ENCODE measurements at places on chromosomes 16 and 17.

GRCh38 chr16:80991792-80992430 lies 14.8 kb downstream of the CMC2 start:
- DNase-seq = no peak

DNA sequence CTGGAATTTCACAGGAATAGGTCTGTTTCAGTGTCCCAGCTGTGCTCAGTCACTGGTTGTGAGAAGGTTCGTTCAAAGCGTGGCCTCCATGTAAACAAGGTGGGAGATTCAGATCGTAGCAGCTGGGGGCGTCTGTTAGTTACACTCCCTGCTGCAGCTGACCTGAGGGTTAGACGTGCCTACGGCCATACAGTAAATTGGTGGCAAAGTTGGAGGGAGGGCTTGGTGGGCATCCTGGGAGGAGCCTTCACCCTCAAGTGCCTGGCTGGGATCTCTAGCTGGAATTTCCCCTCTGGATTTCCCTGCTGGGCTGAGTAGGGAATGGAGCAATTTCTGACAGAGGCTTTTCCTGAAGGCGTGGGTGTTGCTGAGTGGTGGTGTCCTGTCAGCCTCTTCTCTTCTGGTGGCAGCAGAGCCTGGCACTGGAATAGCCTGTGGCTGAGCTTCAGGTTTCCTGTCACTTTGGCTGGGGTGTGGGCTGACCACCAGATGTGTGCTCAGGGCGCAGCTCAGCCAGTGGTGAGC lies 6.4 kb downstream of the FCSK start:
- no peak for DNase-seq

GRCh38 chr16:50473356-50473945 lies 74.7 kb upstream of the NKD1 start:
- DNase-seq = peak; percentile 54

DNA sequence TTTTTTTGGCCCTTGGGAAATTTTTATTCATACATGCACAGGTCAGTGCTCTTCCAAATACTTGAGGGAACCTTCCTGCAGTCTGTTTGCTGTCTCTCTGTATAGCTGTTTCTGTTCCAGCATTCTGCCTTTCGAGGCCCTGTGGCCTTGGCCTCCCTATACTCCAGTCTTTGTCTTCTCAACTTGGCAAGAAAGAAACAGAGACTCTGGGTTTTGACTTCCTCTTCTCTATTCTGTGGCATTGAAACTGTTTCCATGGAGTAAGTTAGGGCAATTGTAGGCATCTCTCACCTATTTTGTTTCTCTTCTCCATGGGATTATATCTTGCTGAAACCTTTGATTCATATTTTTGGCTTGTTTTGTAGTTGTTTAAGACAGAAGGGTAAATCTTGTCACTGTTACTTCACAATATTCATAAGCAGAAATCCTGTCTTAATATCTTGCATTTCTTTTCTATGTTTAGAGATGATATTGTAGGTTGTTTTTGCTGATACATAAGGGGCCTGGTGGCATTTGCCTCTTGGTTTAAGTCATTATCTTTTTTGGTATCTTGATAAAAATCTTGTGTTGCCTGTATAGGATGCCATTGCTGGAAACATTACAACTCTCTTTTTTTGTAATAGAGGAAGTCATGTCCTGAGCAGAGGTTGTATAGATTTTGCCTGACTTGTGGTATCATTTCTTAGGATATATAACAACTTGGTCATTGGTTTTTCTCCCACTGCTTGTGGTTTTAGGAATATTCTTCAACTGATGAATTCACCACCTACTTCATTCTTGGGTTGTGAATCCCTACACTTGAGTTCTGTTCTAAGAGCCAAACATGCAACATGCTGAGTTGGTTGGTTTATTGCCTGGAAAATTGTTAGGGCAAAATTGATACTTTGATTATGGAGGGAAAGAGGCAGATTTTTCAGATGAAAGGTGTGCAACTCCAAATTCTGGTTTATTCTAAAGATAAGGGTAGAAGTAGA lies 168.6 kb downstream of the FTO start:
- no peak for DNase-seq

DNA sequence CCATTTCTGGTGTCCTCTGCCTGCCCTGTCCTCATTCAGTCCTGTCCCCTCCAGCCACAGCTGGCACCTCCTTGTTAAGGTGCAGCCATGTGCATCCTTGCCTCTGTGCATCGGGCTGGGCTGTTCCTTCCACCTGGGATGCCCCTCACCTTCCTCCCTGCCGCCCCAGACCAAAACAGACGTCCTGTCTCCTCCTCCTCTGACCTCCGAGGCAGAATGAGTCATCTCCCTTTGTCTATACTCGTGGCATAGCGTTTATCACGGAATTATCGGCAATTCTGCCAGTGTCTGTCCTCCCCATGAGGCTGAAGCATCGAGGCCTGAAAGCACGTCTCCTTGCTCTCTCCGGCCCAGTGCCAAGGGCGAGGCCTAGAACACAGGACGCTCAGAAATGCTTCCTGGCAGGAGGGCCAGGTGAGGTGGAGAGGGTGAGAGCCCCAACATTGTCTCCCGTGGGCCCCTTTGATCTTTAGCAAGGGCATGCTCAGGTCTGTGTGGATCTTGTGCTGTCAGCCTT lies 4.6 kb downstream of the RAI1 start:
- peak; percentile 14 for DNase-seq

DNA sequence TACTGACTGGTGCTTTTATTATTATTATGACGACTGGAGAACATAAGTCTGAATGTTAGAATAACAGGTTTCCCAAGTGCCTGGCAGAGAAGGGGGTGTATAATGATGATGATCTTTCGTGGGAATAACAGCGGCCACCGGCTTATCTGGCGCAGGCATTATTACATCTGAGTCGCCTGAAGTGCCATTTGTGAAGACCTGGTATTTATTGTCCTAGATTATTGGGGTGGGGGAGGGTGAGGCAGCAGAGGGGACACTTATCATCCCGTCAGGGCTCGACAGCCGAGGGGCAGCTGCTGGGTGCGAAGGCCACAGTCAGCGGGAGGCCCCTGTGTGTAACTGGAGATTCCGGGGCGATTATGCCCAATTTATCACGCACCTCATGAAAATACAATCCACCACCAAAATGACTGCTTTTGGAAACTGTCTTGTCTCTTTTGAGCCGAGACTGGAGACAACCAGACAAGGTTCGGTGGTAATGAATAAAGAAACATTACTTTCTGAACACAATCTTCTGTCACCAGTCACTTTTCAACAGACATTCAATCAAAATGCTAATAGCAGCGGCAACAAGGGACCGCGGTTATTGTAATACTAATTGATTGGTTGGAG lies 199.3 kb downstream of the CCDC182 start:
- DNase-seq = no peak

DNA sequence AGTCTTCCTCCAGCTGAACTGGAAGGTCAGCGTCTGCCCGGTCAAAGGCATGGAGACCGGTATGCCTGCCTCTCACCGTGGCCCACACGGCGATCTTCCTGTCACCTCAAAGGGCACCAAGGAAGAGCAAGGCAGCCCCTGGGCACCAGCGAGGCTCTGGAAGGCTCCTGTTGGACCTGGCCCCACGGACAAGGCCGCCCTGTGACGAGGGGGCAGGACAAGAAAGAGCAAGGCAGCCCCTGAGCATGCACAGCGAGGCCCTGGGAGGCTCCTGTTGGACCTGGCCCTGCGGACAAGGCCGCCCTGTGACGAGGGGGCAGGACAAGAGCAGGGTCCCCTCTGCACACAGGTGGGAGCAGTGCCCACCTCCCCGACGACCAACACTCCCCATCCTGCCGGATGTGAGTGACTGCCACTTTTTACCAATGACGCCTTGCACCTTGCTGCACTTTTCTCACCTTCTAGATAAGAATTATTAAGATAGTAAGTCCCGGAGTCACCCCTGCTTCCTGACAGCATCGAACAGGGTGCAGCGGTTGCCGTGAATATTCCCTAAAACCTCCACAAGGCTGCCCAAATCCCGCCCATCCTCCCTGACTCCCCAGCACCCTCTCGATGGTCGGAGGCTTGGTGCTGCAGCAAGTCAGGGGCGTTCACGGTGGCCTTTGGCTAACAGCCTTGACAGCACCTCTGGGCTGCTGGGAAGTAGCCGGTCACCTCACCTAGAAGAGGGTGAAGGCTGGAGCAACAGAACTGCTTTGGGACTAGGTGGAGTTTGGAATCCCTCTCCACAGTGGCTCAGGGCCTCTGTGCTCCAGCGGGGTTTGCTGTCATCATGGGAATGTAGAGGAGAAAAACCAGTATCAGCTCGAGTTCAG lies 5.6 kb upstream of the WDR45B start:
- DNase-seq = no peak

DNA sequence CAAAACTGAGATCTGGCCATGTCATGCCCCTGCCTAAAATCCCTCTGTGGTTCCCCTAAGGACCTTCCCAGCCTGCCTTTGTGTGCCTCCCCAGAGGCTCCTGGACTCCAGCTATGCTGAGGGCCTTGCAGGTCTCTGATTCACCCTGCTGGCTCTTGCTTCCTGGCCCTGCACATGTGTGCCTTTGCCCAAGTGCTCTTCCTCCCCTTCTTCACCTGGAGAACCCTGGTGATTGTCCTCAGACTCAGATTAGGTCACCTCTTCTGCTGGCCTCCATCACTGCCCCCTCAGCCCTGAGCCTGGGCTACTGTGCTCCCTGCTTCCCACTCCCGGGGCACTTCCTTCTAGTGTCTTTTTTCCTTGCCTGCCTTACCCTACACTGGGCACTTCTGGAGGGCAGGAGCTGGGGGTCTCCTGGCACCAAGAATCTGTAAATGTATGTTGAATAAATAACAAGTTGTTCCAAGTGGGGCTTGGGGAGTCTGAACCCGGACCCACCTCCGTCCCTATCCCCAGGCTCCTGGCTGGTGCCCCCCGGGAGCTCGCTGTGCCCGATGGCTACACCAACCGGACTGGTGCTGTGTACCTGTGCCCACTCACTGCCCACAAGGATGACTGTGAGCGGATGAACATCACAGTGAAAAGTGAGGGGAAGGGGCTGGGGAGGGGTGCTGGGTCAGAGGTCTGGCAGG lies 7.8 kb downstream of the ITGA3 start:
- DNase-seq = no peak

DNA sequence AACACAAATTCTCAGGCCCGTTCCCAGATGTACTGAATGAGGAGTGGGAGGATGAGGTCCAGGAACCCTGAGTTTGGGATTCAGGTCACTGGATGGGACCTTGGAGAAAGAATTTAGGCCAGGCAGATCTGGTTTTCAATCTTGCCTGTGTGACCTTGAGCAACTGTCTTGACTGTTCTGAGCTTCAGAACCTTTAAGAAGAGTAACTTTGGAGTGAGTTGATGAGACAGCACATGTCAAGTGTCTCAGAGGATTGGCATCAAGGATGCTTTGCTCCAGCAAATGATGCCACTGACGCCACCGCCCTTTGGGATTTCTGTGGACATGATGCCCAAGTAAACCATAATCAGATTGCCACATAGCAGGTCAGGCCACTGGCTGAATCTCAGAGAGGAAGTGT lies 56.2 kb upstream of the DNAJA2 start:
- no peak for DNase-seq

GRCh38 chr17:3956983-3957382 lies 7.3 kb downstream of the ATP2A3 start:
- DNase-seq = no peak

GRCh38 chr16:84398701-84399100 lies 30.4 kb downstream of the ATP2C2 start:
- no peak for DNase-seq

- no peak for DNase-seq
Observed at GRCh38 chr17:47275245-47275984, 21.8 kb downstream of the ITGB3 start.

- no peak for DNase-seq
Observed at GRCh38 chr16:8847623-8848022, 21.2 kb downstream of the CARHSP1 start.

- DNase-seq = no peak
Observed at GRCh38 chr16:64098451-64098850, 1023.4 kb downstream of the CDH11 start.

DNA sequence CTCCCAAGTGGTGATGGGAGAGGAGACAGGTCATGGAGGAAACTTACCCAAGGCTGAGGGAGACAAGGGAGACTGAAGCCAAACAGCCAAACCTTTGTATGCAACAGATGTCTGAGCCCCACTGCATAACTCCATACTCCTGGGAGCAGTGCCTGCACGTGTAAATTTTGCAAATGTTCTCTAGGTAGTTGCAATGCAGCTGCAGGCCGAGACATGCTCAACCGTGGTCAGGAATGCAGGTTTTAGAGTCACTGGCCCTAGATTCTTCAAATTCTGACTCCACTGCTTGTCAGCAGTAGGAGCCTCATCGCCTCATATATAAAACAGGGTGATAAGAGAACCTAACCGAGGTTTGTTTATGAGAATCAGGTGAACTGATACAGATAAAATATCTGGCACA lies 11.5 kb downstream of the DYNLRB2 start:
- DNase-seq = no peak

GRCh38 chr17:30093463-30094147 lies 23.0 kb upstream of the NSRP1 start:
- peak; percentile 57 for DNase-seq

GRCh38 chr17:83005639-83006038 lies 73.8 kb upstream of the METRNL start:
- no peak for DNase-seq

GRCh38 chr16:6611535-6611934 lies 721.1 kb upstream of the RBFOX1 start:
- DNase-seq = no peak

- no peak for DNase-seq
Observed at GRCh38 chr17:11490171-11490755, 108.0 kb upstream of the DNAH9 start.

DNA sequence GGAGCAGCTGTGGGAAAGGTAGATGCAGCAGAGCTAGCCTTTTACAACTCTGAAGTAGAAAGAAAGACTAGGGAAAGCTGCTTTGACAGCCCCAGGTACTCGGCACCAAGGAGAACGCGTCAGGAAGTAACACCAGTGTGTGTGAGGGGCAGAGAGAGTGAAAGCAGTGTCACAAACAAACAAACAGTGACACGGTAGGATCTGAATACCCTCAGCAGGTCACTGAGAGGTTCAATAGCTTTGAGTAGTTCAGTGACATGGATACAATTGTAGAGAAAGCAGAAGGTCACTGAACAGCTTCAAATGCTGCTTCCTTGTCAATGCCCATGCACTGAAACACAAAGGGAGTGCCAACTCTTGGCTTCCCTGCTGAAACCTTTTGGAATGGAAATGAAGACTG lies 150.3 kb upstream of the C17orf78 start:
- no peak for DNase-seq

- DNase-seq = no peak
Observed at GRCh38 chr16:1677339-1677738, 740 bp upstream of the JPT2 start.

- no peak for DNase-seq
Observed at GRCh38 chr17:5523249-5523648, 36.9 kb downstream of the MIS12 start.

- no peak for DNase-seq
Observed at GRCh38 chr17:22435231-22435974, 743.1 kb downstream of the KCNJ18 start.

DNA sequence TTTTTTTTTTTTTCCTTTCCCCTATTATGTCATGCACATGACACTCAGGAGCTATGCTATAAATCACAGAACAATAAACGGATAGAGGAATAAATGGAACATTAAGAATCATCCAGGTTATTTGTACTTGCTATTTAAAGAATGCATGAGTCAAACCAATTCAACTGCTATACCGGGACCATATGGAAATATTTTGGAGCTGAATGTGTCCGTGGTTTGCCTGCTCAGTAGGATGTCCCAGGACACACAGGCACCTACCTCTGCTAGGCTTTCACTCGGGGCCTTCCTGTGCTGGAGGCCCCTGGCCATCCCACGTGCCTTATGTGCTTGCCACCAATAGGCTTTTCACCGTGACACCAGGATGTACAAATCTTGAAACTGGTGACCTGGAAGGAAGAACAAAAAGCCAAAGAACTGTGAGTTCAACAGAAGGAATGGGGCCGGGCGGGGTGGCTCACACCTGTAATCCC lies 15.3 kb upstream of the SEC14L1 start:
- no peak for DNase-seq

GRCh38 chr16:78407191-78407590 lies 307.7 kb downstream of the WWOX start:
- DNase-seq = no peak
